AML-193 (cell line): ENCODE measurements at places on chromosomes 1 and 21.

DNA sequence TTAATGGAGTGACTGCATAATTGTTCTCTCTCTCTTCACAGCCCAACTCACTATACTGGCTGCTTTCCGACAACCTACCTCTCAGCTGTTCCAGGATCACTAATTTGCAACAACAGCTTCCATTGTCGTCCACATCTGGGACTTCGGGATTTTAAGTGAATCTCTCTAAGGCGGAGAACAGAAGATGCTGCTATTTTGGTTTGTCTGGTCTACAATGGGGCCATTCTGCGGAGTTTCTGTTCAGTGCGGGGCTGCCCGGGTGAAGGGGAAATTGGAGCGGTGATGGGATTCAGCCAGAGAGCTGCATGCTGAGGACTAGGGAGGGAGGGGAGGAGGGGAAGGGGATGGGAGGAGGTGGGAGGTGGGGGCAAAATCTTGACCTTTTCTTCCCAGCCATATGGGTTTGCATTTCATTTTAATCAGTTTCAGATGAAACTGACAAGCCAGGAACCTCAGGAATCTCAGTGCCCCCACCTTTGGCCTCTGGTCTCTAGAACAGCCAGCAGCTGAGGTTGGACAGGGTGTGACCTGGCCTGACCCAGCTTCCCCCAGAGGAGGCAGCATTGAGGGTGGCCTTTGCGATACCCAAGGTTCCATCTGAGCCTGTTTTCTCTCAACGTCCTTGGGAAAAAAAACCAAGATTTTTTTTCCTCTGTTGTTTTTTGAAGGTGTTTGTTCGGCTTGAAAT lies 6.9 kb upstream of the SRP9 start:
- no peak for DNase-seq

DNA sequence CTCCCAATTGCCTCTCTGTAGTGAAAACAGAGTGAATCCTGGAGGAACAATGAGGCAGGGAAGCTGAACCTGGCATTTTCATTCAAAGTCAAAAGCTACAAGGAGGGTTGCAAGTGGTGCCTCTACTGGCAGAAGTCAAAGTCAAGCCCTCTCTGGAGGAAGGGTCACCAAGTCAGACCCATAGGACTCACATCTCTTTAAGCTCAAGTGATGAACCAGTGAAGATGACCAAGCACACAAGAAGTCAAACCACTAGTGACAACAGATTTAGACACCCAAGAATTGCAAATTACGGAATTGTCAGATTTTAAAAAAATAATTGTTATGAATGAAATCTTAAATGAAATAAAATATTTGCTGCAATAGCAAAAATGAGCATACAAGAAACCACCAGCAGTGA lies 81.1 kb upstream of the ATP1B1 start:
- DNase-seq: no peak

GRCh38 chr1:16970132-16970910 lies 10.1 kb downstream of the MFAP2 start:
- DNase-seq: no peak

DNA sequence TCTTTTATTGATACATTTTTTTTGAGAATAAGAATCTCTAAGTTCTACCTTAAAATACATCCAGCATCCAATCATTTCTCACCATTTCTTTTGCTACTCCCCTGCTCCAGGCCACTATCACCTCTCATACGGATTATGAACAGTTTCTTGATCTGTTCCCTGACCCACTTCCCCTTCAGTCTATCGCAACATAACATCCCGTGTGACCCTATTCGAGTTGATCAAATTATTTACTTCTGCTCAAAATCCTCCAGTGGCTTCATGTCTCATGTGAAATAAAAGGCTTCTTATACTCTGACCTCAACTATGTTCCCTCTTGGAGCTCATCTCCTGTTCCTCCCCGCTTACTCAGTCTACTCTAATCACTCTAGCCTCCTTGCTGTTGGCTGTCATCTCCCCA lies 5.2 kb downstream of the ALG14 start:
- no peak for DNase-seq

GRCh38 chr21:45576838-45577737 lies 34.8 kb upstream of the SLC19A1 start:
- no peak for DNase-seq
